ENCODE measurements at places on chromosomes 11 and 22.

DNA sequence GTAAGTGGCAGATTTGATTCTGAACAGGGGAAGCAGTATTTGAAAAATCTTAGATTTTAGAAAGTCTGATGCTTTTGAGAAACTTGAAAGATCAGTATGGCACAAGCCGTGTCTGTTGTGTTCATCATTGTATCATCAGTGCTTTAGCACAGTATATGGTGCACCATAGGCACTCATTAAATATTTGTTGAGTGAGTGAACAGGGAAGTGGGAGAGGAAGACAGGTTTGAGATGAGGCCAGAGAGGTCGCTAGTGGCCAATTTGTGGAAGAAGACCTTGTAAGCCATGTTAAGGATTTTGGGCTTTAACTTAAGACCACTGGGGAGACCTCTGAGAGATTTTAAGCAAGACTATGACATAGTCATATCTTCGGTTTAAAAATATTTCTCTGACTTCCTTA, 12.9 kb downstream of the CHEK1 start:
- DNase-seq = no peak

DNA sequence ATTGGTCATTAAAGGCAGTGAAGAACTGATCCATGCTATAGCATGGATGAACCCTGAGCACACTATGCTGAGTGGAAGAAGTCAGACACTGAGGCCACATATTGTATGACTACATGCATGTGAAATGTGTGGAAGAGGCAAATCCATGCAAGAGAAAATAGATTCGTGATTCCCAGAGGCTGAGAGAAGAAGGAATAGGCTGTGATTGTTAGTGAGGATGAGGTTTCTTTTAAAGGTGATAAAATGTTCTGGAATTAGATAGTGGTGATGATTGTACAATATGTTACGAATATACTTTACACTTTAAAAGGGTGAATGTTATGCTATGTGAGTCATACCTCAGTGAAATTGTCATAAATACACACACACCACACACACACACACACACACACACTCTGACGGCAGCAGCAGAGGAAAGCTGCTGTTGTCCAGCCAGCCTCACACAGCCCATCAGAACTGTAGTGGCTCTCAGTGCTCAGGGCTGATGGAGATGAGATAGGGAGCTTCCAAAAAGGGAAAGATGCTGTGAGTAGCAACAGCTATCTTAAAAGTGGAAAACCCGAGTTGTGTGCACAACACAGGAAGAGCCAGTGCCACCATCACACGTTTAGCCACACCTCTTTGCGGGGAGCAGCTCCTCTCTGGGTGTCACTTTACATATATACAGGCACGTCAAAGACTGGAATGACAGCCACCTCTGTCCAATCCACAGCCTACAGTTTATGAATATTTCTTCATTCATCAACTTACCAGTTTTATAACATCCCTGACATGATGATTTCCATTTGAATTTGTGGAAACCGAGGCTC, 153.0 kb downstream of the SPATA19 start:
- no peak for DNase-seq

DNA sequence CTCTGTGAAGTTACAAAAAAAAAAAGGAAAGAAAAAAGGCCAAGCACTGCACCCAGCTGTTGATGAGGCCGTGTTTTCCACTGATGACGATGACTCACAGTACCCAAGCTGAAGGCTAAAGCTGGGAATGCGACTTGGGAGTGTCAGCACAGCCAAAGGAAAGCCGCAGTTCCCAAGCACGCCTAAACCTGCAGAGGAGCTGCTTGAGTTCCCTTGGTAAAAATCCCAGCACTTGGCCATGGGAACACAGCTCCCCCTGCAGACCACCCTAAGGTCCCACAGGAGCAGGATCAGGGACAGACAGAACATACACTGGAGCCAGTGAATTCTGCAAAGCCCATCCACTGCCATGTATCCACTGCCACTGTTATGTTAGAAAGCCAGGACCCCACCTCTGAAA, 39.9 kb downstream of the SERGEF start:
- peak; percentile 8 for DNase-seq

- DNase-seq = no peak
Measured at GRCh38 chr22:45537734-45538181, 35.1 kb downstream of the FBLN1 start.

GRCh38 chr11:128174465-128175291, 412.7 kb downstream of the ETS1 start:
- DNase-seq = no peak

DNA sequence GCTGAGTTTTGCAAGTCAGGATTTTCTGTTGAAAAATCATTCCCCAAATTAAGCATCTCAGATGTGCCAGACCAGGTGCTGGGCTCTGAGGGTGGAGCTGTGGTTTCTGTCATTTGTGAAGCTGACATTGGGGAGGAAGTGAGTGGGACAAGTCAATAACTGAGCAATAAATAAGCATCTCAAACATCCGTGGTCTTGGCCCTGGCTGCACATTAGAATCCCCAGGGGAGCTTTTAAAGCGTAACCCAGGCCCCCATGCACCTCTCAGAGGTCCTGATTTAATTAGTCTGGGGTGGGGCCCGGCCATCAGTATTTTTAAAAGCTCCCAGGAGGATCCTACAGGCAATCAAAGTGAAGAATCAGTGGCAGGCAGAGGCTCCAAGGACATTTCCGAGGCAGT, 420.0 kb downstream of the MN1 start:
- DNase-seq = no peak

DNA sequence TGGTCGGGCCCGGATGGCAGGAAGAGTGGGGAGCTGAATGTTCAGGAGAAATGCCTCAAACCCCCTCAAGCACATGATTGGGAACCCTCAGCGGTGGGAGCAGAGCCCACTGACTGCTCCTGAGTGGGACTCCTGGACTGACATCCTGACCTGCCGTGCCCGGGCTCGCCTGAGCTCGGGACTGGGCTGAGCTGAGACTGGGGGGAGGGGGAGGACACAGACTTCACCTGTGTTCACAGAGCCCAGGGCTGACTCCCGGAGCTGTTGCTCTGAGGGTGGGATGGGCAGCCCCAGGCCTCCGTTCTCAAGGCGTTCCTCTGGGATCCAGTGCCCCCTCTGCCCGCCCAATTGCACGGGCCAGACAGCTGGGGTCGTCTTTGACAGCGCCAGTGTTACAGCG, 24.6 kb downstream of the DAGLA start:
- no peak for DNase-seq

- DNase-seq = no peak
Measured at GRCh38 chr11:125593114-125593820, 615 bp downstream of the STT3A start.

GRCh38 chr11:2998073-2998850, 6.1 kb upstream of the NAP1L4 start:
- DNase-seq = no peak

DNA sequence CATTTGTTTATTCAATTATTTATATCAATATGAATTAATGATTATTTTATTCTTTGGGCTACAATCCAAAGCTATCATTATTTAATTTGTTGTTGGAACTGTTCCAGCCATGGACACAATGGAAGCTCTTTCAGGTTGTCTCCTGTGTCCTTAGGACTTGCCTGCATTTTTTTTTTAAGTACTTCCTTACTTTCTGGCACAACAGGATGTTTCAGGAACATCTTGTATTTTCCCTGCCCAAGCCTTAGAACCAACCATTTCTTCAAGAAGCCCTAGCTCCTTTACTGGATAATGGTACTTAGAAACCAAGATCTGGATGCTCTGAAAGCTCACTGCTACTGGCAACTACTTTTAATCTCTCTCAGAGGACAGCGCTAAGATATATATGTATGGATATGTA, 57.8 kb upstream of the CLNS1A start:
- DNase-seq = no peak

DNA sequence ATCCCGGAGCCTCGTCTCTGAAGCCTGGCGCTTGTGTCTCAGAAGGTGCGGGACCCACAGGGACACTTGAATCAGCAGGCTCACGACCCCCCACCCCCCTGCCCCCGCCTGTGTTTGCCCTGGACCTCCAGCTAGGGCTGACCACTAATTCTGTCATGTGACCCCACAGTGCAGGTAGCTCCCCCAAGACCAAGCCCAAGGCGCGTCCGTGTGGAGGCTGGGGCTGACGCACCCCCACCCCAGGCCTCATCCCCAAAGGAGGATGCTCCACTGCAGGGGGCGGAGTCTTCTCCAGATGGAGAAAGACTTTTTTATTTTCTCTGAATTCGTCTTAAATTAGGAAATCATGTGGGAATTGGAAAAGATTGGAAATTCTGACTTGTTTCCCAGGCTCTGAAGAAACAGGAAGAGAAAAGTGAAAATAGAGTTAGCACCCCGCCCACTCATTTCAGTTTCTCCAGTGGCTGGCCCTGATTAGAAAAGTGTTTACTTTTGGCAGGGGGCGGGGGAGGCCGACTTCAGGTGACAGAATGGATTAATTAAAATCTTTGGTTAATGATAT, 1.0 kb upstream of the RELA start:
- DNase-seq = no peak

DNA sequence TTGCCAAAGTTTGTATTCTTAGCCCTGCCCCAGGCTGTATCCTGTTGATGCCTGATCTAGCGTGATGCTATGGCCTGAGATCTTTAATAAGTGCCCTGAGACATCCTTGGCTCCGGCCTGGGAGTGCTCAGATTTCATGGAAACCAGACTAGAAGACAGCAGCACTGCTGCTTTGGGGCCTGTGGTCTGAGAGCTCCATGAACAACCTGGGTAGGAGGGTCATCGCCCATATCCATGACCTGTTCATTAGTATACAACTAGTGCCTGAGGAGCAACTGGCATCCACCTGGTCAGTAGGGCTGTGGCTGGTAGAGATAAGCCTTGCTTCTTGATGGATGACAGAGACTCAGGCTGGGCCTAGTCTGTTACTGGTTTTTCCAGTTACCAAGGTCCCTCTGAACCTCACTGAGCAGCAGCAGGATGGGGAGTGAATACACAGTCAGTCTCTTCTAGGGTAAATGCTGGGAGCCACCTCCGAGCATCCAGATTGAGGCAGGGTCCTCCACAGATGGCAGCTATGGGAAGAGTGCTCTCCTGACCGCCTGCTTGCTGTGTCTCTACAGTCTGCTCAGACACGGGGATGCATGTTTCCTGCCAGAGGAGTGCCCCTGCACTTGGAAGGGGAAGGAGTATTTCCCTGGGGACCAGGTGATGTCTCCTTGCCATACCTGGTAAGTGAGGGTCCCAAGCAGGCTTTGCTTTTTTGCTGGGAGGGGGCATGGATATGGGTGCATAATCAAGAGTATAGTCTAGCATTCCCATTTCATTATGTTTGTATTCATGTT, 39.0 kb downstream of the OTOG start:
- DNase-seq = no peak

DNA sequence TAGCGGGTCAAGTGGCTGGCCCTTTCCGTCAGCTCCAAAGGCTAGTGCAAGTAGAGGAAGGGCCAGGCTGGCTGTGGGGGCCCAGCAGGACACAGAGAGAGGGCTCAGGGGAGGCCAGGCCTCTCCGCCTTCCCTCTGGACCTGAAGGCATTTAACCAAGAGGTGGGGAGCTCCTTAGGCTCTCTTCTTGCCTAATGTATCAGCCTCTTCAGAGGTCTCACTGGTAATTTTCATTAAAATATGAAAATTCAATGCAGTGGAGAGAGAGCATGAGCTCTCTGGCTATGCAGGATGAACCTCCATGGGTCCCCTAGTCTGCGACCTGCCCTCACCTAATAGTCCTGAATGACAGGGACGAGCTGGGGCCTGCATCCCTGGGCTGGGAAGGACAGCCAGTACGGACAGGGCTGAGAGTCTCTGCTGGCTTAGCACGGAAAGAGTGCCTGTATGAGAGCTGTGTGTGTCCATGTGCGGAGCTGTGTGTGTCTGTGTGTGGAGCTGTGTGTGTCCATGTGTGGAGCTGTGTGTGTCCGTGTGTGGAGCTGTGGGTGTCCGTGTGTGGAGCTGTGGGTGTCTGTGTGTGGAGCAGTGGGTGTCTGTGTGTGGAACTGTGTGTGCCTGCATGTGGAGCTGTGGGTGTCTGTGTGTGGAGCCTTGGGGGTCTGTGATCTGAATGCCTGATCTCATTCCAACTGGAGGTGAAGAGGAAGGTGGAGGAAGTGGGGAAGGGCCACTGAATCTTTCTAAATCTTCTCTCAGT, 2.4 kb downstream of the ALX4 start:
- no peak for DNase-seq

- no peak for DNase-seq
Measured at GRCh38 chr22:27183474-27183873, 526.1 kb downstream of the MIAT start.

Data from substantia nigra (tissue), 51 donors.